ENCODE measurements at places on chromosomes 4 and X. TPM values are rescaled to one million over a fixed set of nuclear protein-coding genes. Genes with fewer than 3 reads are reported as not detected.

Gene FRMPD3
- 0.27 TPM for total RNA-seq

Gene RNF150
- 0.70 TPM for total RNA-seq

Gene ARMCX1
- 9.6 TPM for total RNA-seq

Gene PIN4
- 7.8 TPM for total RNA-seq

Gene SMIM14
- 146 TPM for total RNA-seq

Gene CLDN22
- not detected for total RNA-seq

Gene H2BW1
- not detected for total RNA-seq

Gene KLHL13
- 3.0 TPM for total RNA-seq

GRCh38 chr4:52993771-52994170, 131.7 kb downstream of the RASL11B start:
- no peak for DNase-seq

GRCh38 chr4:38623260-38623659, 40.7 kb upstream of the KLF3 start:
- DNase-seq = no peak

DNA sequence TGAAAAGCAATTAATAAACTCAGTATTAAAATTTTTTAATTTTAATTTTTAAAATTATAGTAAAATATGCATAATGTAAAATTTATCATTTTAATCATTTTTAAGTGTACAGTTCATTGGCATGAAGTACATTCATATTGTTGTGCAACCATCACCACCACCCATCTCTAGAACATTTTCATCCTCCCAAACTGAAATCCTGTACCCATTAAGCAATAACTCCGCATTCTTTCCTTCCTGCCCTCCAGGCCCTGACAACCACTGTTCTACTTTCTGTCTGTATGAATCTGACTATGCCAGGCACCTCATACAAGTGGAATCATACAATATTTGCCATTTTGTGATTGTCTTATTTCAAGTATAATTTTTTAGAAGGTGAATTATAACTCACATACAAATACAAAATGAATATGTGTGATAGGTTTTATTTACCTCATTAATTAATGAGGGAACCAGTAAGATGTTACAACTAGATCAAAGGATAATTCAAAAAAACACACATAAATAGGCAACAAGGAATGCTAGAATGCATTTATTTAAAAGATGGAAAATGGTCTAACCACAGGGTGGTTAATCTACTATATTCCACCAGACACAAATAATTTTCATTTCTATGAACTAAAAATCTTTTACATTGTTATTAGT, 13.1 kb upstream of the AFF1 start:
- no peak for DNase-seq

DNA sequence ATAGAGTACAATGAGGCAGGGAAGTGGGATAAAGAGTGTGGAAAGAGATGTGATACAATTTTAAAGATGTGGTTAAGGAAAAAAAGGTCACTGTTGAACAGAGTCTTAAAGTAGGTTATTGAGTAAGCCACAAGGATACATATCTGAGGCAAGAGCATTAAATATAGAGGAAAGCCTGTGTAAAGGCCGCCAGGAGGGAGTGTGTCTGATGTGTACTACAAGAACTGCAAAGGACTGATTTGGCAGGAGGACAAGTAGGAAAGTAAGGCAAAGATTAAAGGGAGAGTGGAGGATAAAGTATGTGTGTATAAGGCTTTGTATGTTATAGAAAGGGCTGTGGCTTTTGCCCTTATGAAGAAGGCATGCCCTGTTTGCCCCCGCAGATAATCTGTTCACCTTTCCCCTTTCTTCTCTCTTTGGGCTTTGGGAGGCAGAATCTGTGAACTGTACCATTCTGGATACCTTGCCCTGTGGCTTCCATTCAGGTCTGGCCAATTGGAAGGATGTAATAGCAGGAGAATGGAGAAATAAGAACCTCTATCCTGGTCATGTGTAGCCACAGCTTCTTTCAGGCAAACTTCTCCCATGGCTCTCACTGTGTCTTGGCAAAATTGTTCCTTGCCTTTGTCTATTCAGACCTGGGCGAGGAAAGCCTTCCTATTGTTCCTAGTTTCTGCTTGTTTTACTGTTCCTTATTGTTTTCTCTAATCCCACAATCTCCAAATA, 68.9 kb upstream of the FAM47B start:
- no peak for DNase-seq

DNA sequence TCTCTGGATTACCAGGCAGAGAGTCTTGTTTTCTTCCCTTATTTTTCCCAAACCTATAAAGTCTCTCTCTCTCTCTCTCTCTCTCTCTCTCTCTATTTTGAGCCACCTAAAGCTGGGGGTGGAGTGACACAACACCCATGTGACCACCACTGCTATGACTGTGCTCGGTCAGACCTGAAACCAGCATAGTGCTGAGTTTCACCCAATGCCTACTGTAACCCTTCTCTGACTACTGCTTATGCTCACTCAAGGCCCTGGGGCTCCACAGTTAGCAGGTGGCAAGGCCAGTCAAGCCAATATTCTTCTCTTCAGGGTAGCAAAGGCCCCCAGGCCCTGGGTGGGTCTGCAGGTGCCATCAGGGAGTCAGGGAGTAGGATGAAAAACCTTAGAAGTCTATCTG, 114.7 kb upstream of the ARMCX2 start:
- DNase-seq = no peak

DNA sequence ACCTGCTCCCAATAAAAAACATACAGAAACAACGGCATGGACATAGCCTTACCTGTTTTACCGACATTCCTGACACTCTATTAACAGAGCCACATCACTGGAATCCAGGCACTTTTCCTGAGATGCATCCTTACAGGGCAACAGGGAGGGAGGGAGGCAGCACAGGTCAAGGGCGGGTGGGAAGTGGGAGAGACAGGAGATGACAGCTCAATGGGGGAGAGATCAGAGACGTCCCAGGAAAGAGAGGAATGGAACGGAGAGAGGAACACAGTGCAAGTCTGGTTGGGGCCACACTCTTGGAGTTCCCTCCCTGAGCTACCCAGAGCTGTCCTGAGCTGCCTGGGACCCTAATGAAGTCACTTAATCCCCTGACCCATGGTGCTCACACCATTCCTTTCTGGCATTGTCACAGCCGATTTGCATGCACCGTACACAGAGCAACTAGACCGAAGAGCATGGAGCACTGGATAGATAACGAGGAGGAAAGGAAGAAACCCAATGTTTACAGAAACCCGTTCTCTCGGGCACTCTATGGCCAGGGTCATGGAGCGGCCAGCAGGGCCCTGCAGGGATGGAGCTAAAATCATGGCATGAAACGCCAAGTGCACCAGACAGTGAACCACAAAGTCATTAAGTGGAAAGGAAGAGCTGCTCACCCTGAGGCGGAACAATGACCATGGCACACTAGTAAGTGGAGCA, 93.1 kb downstream of the NSUN7 start:
- no peak for DNase-seq

DNA sequence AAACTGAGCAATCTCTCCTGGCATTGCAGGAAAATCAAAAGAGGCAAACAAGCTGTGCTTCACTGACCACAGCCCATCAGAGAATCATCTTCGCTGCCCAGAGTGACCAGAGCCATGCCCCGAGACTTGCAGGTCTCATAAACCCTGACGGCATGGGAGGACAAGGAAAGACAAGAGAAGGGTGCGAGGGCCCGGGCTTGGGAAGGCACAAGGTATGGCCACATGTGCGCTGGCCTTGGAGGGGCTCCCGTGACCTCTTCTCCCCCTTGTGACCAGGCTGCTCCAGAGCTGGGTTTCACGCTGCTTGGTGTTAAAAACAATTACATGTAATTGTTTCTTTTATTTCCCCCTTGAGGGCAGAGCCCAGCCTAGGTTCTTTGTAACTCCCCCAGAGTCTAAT, 20.8 kb downstream of the DCTD start:
- no peak for DNase-seq

DNA sequence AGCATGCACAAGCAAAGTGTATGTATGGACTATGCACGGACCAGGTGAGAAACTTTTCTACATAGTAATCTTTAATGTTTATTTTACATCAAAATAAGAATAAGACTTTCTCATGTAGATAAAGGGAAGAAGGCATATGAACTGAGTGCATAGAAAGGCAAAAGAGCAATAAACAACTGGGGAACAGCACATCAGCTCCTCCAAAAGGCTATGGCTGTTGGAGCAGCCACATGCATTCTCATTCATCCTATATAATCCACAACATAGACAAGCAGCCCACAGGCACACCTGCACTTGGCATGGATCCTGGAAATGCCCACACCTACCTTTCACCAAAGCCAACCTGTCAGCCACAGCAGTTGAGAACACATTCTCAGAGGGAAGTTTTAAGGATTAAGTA, 586.9 kb upstream of the INTU start:
- no peak for DNase-seq

DNA sequence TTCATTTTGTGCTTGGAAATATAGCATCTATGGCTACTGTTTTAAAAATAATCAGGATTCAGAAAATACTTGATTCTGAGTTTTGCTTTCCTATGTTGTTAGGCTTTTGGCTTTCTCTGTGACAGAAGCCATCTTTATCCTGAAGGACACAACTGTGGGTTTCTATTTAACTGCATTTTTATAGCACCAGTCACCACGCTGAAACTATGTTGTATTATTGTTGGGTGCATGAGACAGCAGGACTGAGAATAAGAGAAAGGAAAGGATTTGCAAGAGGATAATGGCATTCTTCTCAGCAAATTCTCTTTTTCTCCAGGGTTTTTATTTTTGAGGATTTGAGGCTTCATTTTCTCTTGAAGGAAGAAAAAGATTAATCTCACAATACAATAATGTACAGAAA, 10.1 kb upstream of the NEUROG2 start:
- DNase-seq = no peak

DNA sequence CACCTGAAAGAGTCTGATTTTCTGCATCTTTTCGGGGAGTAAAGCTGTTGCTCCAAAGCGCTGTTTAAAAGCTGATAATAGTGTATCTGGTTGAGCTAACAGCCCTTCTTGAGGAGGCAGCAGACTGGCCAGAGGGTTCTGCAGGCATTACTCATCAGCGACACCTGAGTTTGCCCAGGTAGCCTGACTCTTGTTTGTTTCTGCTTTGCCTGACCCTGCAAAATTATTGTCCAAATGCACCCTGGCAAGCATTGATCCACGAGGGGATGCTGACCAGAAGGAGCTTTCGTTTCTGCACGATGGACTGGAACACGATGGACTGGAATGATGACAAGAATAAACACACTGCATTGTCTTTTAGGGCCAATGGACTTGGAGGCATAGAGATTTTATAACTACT, 6.2 kb downstream of the CD99 start:
- no peak for DNase-seq

GRCh38 chr4:163731071-163731470, 236.6 kb downstream of the TMA16 start:
- no peak for DNase-seq

DNA sequence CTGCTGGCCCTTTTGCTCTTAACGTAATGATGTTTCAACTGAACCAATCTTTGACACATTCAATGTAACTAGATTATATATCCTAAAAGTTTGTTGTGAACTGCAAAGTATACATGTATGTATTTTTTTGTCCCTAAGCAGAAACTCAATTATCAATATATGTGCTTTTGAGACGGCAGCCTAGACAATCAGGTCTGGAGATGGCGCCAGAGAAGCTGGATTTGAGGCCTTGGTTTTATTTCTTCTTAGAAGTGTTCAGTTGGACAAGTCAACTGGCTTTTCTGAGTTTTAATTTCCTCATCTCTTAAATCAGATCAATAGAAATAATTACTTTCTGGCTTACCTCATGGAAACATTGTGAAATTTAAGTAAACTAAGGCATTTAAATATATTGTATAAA, 62.5 kb downstream of the DCAF8L1 start:
- DNase-seq = peak; percentile 56

GRCh38 chr4:163467082-163467770, 6.3 kb downstream of the TKTL2 start:
- DNase-seq = no peak

DNA sequence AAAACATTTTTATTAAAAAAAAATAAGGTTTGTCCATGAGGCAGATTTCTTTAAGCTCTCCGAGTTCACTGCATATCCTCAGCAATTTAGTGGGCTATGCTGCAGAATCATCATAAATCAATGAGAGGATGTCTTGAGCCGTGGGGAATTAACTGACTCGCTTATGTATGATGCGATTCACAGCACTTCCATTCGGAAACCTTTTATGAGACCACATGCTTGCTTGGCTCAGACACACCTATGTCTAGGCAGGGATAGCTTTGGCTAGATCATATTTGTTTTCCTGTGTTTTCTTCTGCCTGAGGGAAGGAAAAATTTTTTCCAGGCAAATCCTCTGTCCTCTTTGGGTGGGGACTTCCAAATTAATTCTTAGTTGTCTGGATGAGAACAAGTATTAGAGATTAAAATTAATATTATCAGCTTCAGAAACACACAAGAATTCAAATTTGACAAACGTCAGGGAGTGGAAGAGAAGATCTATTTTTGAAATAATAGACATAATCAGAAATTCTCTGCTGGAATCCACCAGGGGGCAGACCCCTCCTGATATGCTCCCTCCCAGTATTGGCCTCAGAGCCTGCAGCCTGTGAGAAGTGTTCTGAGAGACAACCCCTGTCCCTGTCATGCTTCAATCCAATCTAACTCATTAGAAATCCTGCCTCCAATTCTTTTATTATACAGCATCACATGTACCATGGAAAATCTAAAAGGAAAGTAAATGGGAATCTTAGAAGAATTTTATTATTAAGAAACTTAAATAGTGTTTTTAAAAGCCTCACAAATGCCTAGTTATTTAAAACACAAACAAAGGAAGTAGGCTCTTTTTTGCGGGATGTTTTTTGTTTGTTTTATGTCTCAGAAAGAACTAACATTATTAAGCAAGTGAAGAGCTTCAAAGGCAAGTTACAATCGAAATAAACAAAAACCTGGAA, 345.1 kb upstream of the TACR3 start:
- DNase-seq = peak; percentile 42

- DNase-seq = no peak
Measured at GRCh38 chr4:146398896-146399445, 122.8 kb downstream of the SLC10A7 start.

- DNase-seq = no peak
Measured at GRCh38 chr4:128917781-128918180, 108.3 kb downstream of the JADE1 start.

DNA sequence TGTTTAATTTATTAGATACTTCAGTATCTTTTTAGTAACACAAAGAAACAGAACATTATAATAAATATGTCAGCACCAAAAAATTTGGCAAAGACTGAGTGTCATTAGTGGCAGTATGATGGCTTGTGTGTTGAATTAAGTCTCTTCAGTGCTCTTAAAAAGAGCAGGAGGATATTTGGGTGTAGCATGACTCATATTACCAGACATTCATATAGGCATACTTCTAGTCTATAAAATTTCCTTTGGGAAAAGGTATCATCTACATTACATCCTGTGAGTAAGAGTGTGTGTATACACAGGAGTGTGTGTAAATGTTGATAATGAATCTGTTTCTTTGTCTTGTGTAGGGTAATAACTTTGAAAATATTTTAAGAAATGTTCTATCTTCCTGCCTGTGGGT, 135.7 kb downstream of the CNKSR2 start:
- no peak for DNase-seq

GRCh38 chr4:140874056-140874455, 117.9 kb upstream of the TBC1D9 start:
- DNase-seq = no peak

DNA sequence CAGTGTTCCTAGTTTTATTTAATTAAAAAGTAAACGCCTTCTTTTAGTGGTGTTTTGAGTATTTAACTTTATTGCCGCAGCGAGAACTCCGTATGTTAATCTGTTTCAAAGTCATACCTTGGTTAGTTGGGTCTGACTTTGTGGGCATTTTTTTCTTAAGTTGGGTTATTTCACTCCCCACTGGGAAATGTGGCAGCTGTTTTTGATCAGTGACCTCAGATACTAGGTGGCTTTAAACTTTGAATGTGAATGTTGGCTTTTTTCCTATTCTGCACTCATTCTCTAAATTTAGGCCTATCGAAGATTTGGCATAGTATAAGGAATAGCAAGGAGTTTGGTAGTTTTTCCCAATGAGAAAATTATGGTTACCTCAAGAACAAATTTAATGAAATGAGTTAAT, 85.9 kb downstream of the FIP1L1 start:
- DNase-seq = no peak
